Natural killer cell (primary cell): ENCODE measurements at places on chromosomes 5 and 9. TPM values are rescaled to one million over a fixed set of nuclear protein-coding genes. Genes with fewer than 3 reads are reported as not detected.
A peak's percentile ranks its signal among the peaks of the same experiment; 100 is the strongest.

DNA sequence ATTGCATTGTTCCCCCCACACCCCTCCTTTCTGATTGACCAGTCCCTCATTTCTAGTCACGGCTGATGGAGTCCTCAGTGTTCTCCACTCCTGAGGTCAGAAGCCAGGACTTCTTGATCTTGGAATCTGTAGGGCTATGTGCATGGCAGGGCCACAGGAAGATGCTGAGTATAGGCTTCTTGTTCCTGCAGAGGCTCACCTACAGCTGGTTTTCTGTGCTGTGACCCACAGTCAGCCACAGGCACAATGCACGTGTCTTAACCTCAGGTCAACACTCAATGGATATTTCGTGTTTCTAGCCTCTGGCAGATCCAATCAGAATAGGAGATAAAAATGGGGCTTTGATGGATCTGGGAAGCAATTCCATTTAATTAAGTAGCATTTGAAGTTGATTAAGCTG is 14.3 kb upstream of the CXCL14 start:
- H3K4me3 ChIP-seq = no peak overlapping the region
- no peaks in the 10 kb centered on the region for H3K36me3 ChIP-seq
- no peaks in the 10 kb centered on the region for H3K4me1 ChIP-seq
- no peak overlapping the region for H3K27ac ChIP-seq
- DNase-seq = no peak

DNA sequence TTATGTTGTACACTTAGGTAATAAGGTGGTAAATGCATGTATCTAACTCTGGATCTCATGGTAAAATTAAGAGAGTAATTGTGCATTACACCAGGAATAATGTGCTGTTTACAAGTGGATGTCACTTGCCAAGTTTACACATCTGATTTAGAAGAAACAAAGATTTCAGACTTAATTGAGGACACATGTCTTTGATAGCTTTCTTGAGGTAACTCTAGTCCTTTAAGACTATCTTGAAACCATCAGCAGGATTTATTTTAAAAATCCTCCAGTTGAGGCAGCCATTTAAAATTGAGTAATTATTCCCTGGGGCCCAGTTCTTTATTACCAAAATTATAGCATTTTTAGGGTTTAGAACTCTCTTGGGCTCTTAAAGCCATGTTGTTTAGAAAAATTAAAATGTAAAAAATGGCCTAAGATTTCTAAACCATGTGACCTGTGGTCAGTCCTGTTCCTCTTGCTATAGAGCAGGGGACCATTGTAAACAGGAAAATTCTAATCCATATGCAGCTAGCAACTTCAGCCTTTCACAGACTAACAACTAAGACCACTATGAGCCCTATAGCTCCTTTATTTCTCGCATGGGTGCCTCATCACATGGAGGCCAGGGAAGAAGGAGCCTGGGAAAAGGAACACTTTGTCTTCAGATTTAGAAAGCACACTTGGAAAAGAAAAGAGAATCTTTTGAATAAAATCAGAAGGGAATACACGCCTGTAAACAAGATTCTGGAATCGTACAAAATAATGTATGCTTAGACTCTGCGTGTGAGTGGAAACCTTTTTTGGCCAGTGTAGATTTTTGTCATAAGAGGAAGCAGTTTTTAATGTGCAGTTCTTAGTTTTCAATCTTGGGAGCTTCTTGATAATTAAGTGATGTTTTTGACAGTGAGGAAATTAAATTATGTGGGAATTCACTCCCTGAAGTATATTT is 71.2 kb downstream of the ZSWIM6 start:
- H3K4me1 ChIP-seq = no peaks in the 10 kb centered on the region
- no peak overlapping the region for H3K4me3 ChIP-seq
- no peaks in the 10 kb centered on the region for H3K27me3 ChIP-seq
- DNase-seq = no peak
- no peaks in the 10 kb centered on the region for H3K36me3 ChIP-seq

GRCh38 chr5:119275146-119275545 is 80.7 kb upstream of the TNFAIP8 start:
- H3K27me3 ChIP-seq = no peaks in the 10 kb centered on the region
- DNase-seq = peak; percentile 32
- H3K4me3 ChIP-seq = no peak overlapping the region
- H3K36me3 ChIP-seq = no peaks in the 10 kb centered on the region
- H3K4me1 ChIP-seq = peaks cover 89% of the 10 kb centered on the region

DNA sequence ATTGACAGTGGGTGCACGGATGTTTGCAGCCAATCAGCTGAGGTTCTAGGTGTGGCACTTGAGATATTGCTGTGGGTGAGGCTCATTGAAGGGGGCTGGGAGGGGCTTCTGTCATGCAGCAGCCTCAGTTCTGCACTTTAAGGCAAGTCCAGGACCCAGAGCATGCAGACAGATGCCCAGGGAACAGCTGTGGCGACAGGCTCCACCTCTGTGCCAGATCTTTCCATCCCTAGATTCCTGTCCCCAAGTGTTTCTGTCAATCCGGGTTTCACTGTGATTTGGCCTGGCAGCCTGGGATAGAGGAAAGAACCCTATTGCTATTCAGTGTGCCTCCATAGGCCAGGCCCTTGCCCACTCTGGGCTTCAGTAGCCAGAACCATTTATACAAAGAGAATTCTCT is 20.8 kb upstream of the CERCAM start:
- H3K27me3 ChIP-seq = no peaks in the 10 kb centered on the region
- H3K36me3 ChIP-seq = no peaks in the 10 kb centered on the region
- no peak for DNase-seq
- no peak overlapping the region for H3K27ac ChIP-seq

GRCh38 chr9:120436983-120437475 is 142.9 kb downstream of the CDK5RAP2 start:
- no peak overlapping the region for H3K27ac ChIP-seq
- H3K36me3 ChIP-seq = peaks cover 22% of the 10 kb centered on the region
- H3K4me1 ChIP-seq = peaks cover 10% of the 10 kb centered on the region
- DNase-seq = no peak
- H3K27me3 ChIP-seq = no peaks in the 10 kb centered on the region

- no peaks in the 10 kb centered on the region for H3K4me1 ChIP-seq
- H3K36me3 ChIP-seq = peaks cover 2% of the 10 kb centered on the region
- no peak overlapping the region for H3K4me3 ChIP-seq
- no peaks in the 10 kb centered on the region for H3K27me3 ChIP-seq
- DNase-seq = no peak
Observed at GRCh38 chr5:88805151-88805784, 77.7 kb downstream of the MEF2C start.

FBP1 gene
- total RNA-seq = 17.0 TPM

CFAP157 gene
- not detected for total RNA-seq

DNA sequence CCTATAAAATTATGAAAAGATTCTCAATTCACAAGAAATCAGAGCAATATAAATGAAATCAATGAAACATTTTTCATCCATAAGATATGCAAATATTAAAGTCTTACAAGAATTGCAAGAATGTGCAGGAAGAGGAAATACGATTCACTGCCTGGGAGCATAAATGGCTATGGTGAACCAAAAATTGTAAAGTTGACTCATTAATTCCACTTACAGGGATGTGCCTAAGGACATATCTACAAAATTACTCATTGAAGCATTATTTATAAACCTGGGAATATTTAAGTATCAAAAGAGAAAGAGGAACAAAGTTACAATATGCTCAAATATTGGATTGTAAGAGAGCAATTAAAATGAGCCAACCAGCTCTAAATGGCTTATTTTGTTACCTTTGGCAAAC is 6.9 kb upstream of the NIPSNAP3A start:
- no peaks in the 10 kb centered on the region for H3K27me3 ChIP-seq
- no peaks in the 10 kb centered on the region for H3K36me3 ChIP-seq
- no peaks in the 10 kb centered on the region for H3K4me1 ChIP-seq
- H3K27ac ChIP-seq = no peak overlapping the region
- no peak overlapping the region for H3K4me3 ChIP-seq

TMEFF1 gene
- total RNA-seq = 0.18 TPM

GRCh38 chr5:112217843-112218579 is 201.1 kb downstream of the EPB41L4A start:
- H3K27ac ChIP-seq = no peak overlapping the region
- no peak for DNase-seq
- H3K4me3 ChIP-seq = no peak overlapping the region
- H3K36me3 ChIP-seq = no peaks in the 10 kb centered on the region

PCDHGA7 gene
- total RNA-seq = 0.68 TPM

DNA sequence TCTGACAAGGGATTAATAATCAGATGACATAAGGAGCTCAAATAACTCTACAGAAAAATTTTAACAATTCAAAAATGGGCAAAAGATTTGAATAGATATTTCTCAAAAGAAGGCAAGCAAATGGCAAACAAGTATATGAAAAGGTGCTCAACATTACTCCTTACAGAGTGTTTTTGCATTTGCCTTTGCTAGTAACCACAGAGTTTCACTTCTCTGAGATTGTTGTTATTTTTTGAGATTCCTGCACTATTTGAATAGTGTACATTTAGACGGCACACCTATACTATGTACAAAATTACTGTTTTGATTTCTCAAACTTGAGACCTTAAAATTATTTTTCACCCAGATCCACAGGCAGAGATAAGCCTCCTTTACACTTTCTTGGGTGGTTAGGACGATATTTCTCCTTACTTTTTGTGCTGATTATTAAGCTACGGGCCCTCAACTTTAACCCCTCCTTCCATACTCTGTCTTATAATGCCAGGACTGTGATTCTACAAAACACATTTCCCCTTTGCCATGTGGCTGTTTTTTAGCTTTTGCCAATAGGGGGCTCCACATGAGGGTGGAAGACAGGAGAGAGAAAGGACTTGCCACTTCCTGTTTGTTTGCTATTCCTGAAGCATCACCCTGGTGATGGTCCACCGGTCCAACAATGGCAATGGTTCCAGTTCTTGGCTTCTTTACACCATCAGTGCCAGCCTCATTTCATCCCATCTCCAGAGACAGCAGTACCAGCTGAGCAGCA is 65.0 kb upstream of the DAP start:
- no peaks in the 10 kb centered on the region for H3K27me3 ChIP-seq
- no peaks in the 10 kb centered on the region for H3K36me3 ChIP-seq
- H3K27ac ChIP-seq = no peak overlapping the region
- no peak overlapping the region for H3K4me3 ChIP-seq

DNA sequence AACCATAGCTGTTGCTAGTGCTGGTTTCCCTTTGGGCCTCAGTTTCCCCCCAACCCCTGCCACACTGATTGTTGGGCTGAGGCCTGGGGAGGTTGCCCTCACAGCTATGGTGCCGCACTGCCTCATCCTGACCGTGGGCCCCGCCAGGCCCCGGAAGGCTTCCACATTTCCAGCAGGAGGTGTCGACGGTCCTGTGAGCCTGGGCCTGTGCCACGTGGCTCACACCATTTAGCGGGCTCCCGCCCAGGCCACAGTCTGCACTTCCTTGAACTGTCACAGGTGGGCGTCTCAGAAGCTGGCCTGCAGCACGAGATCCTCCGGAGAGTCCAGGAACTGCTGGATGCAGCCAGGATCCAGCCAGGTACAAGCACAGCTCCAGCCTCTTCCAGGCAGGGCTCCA is 45.7 kb downstream of the LRSAM1 start:
- H3K4me3 ChIP-seq = no peak overlapping the region
- DNase-seq = no peak
- H3K4me1 ChIP-seq = no peaks in the 10 kb centered on the region
- H3K27me3 ChIP-seq = no peaks in the 10 kb centered on the region

INSL6 gene
- not detected for total RNA-seq

GRCh38 chr5:159915904-159916840 is at the start of gene ADRA1B:
TSS of gene ADRA1B (plus strand) at chr5:159916482. CDS start at chr5:159916906, 424 bp downstream.
- no peak within 1 kb of the TSS for H3K4me3 ChIP-seq
- peaks cover 10% of the 10 kb centered on the region for H3K4me1 ChIP-seq
- H3K27me3 ChIP-seq = peaks cover 36% of the 10 kb centered on the region
- DNase-seq = peak; percentile 28
- no peak within 1 kb of the TSS for H3K27ac ChIP-seq

- H3K4me3 ChIP-seq = no peak overlapping the region
- no peak overlapping the region for H3K27ac ChIP-seq
- no peaks in the 10 kb centered on the region for H3K36me3 ChIP-seq
- peaks cover 12% of the 10 kb centered on the region for H3K4me1 ChIP-seq
Observed at GRCh38 chr5:132677191-132677590, 3.4 kb downstream of the IL4 start.

DNA sequence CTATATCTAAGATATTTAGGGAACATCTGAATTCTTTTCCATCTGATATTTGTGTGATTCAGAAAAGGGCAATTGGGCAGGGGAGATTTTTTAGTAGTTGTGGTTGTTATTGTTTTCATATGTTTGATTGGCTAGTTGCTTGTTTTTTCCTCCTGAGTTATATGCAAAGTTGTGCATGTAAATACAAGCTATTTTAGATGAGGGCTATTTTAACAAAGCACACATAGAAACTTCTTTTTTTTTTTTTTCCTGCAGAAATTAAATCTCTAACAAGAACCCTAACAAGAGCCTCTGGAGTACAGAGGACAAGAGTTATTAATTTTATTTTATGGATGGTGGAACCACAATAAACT is 559.1 kb downstream of the CETN3 start:
- H3K36me3 ChIP-seq = no peaks in the 10 kb centered on the region
- H3K4me1 ChIP-seq = no peaks in the 10 kb centered on the region
- no peak overlapping the region for H3K4me3 ChIP-seq
- DNase-seq = no peak

TLX3 gene
- not detected for total RNA-seq

IRX2 gene
- not detected for total RNA-seq

DNA sequence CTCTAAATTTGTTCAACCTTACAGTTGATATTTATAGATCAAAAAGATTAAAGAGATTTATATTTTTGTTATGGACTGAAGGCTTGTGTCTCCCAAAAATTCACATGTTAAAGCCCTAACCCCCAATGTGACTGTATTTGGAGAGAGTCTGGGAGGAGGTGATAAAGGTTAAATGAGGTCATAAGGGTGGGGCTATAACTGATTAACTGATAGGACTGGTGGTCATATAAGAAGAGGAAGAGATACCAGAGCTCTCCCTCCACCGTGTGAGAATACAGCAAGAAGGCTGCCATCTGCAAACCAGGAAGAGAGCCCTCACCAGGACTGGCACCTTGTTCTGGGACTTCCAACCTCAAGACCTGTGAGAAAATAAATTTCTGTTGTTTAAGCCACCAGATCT is 264.3 kb downstream of the ENC1 start:
- DNase-seq = no peak
- H3K27me3 ChIP-seq = no peaks in the 10 kb centered on the region
- no peak overlapping the region for H3K27ac ChIP-seq
- H3K36me3 ChIP-seq = no peaks in the 10 kb centered on the region
- H3K4me1 ChIP-seq = no peaks in the 10 kb centered on the region
